ENCODE measurements at places on chromosomes 1 and 21.
A peak's percentile ranks its signal among the peaks of the same experiment; 100 is the strongest.

DNA sequence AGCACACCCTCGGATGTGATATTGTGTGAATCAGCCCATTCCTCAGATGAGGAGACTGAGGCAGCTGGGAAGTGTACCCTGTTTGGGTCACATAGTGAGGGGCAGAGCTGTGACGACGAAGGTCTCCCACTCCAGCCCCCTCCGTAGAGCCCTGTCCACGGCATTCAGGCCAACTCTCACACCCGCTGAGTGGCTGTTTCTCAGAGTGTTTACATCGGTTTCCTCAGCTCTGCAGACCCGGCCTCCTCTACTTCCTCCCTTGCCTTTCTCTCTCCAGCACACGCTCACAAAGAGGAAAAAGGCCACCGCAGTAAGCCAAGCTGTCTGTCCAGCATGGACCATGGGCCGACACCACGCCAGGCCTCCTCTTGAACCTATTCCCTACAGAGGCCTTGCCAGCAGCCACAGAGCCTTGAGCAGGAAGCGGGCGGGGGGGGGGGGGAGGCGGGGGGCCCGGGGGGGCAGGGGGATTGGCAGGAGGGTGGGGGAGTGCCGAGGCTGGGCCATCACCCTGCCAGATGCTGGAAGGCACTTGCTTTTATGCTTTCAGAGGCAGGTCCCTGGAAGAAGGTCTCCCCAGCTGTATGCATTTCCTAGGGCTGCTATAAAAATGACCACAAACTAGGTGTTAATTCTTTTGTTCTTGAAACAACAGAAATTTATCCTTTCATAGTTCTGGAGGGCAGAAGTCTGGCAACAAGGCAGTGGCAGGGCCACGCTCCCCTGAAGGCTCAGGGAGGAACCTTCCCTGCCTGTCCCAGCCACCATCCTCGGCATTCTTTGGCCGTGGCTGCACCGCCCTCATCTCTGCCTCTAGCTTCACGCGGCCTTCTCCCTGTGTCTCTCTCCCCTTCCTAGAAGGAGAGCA, 178.4 kb downstream of the PSMG1 start:
- peak; percentile 66 for DNase-seq

DNA sequence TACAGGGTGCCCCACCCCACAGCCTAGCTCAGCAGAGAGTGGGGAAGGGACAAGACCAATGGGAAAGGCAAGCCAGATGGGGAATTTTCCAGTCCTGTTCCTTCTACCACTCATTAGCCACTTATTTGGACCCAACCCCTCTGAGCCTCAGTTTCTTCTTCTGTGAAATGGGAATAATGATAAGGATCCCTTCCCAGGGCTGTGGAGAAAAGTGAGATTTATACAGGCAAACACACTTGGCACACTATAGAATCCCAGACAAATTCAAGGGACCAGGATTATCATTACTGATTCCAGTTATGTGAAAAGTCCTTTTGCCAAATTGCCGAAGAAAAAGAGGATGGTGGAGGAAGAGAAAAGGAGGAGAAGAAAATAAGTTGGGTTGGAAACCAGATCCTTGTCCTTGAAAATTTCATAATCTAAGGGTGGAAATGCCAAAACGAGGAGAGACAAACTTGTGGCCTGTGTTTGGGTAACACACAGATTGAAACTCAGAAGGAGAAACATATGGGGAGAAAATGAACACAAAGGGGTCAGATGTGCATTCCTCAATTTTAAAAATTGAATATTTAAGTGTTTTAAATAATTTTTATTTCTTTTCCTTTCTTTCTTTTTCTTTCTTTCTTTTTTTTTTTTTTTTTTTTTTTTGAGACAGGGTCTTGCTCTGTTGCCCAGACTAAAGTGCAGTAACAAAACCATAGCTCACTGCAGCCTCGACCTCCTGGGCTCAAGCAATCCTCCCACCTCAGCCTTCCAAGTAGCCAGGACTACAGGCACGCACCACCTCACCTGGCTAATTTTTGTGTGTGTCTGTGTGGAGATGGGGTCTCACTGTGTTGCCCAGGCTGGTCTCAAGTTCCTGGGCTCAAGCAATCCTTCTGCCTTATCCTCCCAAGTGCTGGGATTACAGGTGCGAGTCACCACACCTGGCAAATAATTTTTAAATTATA, 9.6 kb downstream of the CAPN2 start:
- no peak for DNase-seq

GRCh38 chr1:46675549-46676314, 4.1 kb downstream of the TEX38 start:
- no peak for DNase-seq

DNA sequence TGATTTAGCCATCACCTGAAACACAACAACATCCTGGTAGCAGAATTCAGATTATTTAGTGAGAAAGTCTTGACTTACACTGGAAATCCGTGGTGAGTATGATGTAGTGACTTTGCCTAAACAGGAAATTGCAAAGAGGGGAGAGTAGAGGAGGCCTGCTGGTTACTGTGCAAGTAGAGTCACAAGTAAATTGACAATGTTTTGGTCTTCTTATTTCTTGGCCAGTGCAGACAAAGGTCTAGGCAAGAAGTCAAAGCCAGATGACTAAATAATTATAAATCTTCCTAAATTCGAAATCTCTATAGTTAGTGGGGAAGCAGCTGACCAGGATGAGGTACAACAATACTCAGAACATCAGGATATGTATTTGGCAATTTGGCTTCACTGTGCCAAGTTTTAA, 159.5 kb upstream of the KCTD3 start:
- DNase-seq = no peak

GRCh38 chr1:150389650-150390049, 25.7 kb downstream of the RPRD2 start:
- DNase-seq = no peak

DNA sequence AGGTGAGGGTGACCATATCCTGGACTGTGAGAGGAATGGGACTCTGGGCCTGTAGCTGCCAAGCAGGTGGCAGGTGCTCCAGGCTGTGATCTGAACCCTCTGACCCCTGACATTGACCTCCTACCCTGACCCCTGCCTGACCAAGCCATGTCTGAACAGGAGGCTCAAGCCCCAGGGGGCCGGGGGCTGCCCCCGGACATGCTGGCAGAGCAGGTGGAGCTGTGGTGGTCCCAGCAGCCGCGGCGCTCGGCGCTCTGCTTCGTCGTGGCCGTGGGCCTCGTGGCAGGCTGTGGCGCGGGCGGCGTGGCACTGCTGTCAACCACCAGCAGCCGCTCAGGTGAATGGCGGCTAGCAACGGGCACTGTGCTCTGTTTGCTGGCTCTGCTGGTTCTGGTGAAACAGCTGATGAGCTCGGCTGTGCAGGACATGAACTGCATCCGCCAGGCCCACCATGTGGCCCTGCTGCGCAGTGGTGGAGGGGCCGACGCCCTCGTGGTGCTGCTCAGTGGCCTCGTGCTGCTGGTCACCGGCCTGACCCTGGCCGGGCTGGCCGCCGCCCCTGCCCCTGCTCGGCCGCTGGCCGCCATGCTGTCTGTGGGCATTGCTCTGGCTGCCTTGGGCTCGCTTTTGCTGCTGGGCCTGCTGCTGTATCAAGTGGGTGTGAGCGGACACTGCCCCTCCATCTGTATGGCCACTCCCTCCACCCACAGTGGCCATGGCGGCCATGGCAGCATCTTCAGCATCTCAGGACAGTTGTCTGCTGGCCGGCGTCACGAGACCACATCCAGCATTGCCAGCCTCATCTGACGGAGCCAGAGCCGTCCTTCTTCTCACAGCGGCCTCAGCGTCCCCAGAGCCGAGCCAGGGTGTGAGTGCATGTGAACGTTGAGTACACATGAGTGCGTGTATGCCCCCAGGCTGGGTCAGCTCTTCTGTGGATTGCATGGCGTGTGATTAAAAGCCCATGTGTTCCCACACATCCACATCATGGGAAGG, 3.1 kb downstream of the TMEM125 start:
- no peak for DNase-seq

All from CD14-positive monocyte (primary cell).